GM19239 (cell line): ENCODE measurements at places on chromosomes 16 and 17.
A peak's percentile ranks its signal among the peaks of the same experiment; 100 is the strongest.

- DNase-seq, result no peak
Observed at GRCh38 chr16:61665512-61665911, 370.7 kb downstream of the CDH8 start.

- no peak for DNase-seq
Observed at GRCh38 chr16:47460359-47460710, 528 bp downstream of the ITFG1 start.

GRCh38 chr16:11224096-11224893 lies 31.7 kb downstream of the SOCS1 start:
- DNase-seq, result peak; percentile 72

DNA sequence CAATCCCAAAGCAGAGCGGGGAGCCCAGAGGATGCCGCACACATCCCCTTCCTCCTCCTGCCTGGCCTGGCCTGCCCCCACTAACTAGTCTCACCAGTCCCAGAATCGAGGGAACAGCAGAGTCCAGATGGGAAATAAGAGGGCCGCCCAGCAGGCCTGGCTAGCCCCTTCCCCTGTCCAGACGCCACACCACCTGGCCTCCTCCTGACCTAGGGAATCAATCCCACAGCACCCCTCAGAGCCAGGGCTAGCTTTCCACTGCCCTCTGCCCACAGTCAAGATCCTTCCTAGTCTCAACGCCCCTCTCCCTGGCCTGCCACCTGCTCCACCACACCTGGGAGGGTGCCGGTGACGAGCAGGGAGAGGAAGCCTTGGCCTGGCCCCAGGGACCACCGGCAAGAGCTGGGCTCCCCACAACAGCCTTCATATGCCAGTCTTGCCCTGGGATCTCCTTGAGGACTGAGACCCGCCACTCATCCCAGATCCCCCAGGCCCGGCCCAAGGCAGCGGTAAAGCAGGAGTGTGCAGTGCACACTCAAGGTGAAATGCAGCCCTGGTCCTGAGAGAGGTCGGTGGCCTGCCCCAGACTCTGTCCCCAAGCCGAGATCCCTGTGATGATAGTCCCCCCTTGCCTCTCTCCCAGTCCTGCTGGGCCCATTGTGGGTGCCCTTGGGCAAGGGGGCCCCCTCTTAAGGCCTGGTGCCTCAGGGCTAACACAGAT lies 27.9 kb downstream of the KATNB1 start:
- DNase-seq, result no peak

DNA sequence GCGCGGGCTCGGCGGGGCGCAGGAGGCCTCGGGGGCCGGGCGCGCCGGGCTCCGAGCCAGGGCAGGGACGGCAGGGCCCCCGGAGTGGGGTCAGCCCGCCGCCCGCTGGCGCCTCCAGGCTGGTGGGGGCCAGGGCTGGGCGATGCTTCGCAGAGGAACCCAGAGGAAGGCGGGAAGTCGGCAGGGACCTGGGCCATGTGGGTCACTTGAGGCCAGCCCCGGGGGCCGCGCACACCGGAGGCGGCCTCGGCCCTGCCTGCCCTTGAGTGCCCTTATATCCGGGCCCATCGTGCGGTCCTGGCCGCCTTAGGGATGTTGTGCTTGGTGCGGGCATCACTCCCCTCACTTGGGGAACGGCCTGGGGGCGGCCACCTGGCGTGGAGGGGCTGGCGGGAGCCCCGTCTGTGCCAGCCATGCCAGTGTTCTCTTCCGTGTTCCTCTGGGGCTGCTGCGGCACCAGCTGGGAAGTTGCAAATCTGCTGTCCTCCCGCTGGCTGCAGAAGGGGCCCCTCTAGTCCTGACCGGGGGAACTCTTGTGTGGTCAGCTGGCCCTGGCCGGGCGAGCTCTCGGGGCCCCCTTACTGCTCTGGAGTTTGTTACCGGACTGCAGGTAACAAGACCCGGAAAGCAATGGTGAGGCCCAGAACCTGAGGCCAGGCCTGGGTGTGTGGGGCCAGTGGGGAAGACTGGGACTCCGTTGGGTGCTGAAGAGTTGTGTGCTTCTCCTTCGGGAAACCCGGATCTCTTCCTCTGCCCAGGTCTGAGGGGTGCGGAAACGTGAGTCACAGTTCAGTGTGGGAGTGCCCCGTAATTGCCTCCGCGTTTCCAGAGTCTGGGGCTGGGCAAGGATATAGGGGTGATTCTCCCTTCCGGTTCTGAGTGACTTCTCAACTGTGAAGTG lies 849 bp downstream of the CAPN15 start:
- no peak for DNase-seq

DNA sequence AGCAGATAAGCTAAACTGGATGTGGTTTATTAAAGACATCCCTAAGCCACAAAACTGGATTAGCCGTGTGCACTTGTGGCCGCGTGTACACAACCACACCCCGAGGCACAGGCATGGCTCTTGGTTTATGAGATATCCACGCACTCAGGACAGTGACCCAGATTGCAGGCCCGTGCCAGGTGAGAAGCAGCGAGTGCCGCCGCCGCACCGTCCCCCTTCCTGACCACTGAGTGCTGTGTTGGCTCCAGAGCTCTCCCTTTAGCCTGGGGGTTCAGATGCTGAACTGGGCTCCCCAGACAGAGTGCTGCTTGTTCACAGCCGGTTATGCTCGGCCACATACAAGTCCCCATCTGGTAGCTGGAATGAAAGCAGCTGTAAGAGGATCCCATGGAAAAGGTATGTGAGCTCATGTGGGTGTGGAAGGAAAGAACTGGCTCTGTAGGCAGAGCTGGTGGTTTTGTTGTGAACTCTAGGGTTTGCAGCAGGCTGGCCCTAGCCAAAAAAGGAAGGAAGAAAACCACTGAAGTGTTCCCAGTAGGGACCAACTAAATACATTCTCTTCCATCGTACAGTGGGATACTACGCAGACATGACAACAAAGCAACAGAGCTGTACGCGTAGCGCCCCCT lies 29.5 kb downstream of the KNOP1 start:
- no peak for DNase-seq

GRCh38 chr17:80930335-80931279 lies 61.0 kb upstream of the CHMP6 start:
- no peak for DNase-seq

GRCh38 chr17:57574040-57574513 lies 171.0 kb downstream of the CCDC182 start:
- DNase-seq, result no peak

DNA sequence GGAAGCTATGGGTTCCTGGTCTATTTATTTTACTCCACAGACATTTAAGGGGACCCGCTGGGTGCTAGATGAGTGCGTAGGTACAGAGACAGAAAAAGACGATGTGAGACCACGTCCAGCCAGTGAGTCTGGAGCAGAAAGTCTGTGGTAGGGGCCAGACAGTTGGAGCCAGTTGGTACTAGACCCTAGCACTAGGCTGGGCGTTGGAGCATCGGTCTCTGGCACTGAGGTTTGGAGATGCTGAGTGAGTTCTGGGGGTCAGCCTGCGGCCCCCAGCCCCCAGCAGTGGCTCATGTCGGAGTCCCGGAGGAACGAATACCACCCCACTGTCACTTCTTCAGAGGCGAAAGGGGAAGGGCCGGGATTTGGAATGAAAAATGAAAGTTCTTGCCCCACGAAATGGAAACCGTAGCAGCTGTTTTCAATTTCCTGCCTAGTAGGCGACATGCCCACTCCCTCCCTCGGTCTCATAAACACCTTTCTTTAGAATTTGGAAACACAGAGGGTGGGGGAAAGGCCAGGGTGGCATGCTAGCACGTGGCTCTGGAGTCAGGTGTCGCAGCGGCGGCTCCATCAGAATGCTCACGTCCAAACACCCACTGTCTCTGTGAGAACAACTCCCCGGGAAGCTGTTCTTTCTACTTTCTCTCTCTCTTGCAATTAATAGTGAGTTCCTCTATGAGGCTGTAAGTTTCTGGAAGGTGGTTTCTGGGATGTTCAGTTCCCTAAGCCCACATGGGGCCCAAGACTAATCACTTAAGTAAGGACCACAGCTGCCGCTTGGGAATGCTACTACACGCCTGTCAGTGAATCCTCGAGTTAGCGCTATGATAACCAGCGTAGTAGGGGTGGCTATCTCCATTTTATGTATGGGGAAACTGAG lies 96.8 kb downstream of the IRF8 start:
- no peak for DNase-seq

DNA sequence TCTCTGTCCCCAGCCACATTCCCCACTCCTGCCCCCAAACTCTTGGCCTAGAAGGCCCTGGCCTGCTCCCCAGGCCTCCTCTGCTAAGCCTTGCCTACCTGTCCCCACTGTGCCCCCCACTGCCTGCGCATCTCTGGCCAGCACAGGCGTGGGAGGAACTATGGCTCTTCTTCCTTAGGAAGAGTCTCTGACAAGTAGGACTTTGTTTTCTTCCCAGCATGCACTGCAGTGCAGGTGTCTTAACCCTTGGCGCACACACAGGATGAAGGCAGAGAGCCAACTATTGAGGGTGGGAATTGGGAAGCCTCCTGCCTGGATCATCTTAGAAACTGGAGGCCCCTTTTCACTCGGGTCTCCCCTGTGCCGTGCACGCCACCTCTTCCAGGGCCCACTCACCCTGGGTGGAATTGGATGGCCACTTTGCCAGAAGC lies 3.6 kb downstream of the AMDHD2 start:
- DNase-seq, result no peak

DNA sequence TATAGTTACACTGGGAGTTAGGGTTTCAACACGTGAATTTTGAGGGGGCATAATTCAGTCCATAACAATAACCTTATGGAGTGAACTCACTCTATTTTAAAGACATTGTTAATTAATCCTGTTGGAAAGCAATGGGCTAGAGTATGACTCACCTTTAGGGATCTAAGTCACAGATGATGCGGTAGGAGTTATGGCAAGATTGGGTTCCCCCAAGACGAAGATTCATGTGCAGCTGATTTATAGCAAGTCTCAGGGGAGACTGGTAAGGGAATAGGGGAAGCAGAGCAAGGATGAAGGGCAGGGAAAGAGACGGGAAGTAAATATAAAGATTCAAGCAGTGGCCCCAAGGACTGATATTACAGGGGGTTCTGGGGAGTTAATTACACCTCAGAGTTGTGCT lies 159.6 kb upstream of the DNAH9 start:
- DNase-seq, result no peak
